Fibroblast of skin of right biceps (primary cell): ENCODE measurements at places on chromosomes 1 and 21.

DNA sequence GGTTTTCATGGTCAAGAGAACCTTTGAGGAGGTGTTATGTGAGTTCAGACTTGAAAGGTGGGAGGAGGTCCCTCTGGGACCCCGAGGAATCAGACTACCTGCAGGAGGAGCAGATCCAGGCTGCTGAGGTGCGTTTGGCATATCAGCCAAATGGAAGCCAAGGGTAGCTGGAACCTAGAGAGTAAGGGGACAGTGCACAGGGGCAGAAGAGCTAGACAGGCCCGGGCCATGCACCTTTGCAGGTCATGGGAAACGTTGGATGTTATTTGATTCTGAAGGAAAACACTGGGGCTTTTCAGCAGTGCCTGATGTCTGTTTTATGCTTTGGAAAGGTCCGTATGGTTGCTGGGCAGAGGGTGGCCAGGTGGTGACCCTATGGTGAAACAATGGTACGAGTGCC, 169.2 kb downstream of the PGBD5 start:
- DNase-seq, result no peak

DNA sequence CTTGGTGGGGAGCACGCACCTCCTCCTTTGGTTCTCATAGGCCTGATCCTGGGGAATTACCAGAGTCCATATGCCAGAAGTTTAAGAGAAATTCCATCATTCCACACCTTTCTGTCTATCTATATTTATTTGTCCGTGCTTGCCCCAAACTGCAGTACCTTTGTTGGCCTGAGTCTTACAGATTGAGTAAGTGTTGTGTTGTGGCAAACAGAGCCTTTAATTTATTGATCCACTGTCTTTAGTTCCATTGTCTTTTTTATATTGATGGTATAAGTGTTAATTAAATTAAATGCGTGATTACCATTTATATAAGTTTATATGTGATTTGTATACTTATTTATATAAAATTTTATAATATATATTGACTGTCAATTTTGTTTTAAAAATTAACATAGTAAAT, 4.9 kb downstream of the SH3BGR start:
- DNase-seq, result no peak

- DNase-seq, result no peak
Observed at GRCh38 chr1:110113551-110113950, 1.3 kb downstream of the UBL4B start.

DNA sequence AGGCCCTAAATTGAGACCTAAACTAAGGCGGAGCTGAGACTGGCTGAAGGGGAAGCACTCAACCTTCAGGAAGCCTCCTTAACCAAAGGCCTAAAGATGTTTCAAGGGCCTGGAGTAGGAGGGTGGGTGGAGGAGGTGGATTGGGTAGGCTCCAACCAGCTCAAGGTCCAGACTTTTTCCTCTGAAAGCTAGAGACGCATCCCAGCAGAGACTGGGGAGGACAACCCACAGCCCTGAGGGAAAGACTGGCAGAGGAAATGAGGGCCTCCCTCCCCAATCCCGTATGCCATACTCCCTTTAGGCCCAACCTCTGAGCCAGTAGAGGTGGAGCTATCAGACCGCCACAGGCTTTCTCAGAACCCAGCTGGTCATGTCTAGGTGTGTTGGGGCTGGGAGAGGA, 1.1 kb downstream of the ECM1 start:
- DNase-seq, result no peak

DNA sequence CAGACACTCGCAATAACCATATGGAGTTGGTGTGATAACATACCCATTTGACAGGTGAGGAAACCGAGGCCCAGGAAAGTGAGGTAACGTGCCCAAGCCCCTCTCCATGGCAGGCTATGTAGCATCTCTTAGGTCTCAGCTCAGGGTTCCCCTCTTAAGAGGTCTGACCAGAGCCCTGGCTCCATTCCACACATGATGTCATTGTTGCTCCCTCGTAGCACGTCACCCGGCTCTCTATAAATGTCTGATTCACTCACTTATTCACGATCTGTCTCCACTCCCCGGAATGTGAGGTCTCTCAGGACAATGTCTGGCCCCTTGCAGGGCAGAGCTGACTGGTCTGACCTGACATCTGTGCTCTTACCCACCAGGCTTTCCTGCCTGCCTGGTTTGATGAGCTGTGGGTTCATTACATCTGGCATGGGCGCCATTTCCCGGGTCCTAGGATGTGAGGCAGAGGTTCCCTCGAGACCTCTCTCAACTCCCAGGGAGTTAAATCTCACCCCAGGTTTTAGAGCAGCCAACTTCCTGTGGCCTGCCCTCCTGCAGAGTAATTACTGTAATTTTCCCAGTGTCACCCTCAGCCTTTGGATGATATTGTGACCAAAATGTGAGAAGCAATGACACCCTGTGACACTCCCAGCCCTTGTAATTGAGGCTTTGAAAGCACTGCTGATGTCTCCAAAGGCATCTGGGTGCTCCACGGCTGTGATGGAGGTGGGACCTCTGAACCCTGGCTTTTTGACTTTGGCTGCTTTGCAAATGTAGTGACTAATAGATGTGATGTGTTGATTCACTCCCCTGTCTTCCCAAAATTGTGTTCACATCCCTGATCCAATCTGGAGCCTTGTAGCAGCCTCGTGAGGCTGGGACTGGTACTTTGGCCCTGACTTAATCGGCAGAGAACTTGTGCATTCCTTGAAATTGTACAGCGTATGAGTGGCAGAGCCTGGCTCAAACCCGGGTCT, 10.6 kb downstream of the ACTL8 start:
- DNase-seq, result peak; percentile 96

GRCh38 chr1:2159124-2159523, 35.4 kb downstream of the FAAP20 start:
- no peak for DNase-seq

DNA sequence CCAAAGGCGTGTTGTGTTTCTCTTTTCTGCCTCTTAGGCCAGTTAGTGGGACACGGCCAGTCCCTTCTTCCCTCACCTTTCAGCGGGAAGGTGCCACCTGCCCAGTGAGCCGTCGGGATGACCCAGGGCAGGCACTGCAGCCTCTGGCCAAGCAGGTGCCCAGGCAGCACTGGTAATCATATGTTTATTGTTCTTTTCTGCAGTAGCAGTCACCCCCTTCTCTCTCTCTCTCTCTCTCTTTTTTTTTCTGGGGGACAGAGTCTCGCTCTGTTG, 38.2 kb downstream of the CRYAA start:
- no peak for DNase-seq

DNA sequence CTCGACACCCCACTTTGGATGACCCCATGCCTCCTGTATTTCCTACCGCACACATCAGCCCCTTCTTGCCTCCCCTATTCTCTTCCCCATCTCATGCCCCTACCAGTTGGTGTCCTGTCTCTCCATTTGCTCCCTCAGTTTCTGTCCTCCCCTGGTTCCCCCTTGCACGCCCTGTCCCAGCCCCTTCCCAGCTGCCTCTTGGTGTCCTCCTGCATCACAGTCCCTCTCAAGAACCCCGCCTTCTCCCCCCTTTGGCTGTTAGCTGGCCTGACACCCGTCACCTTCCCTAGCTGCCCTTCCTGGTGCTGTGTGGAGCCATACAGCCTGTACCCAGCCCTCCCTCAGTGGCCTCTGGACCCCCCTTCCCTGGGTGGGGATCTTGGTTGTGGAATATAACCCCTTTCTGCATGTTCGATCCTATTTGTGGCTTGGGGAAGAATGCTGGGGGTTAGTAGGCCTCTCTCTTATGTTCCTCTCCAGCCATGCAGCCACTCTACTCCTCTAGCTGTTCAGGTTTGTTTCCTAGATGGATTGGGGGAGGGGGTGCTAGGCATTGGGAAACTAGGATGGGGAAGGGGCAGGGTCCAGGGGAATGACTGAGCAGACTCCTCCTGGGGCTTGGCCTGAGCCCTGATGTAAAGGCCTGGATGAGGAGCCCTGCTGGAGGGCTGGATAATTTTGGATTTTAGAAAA, 41.4 kb upstream of the NFASC start:
- DNase-seq, result no peak

DNA sequence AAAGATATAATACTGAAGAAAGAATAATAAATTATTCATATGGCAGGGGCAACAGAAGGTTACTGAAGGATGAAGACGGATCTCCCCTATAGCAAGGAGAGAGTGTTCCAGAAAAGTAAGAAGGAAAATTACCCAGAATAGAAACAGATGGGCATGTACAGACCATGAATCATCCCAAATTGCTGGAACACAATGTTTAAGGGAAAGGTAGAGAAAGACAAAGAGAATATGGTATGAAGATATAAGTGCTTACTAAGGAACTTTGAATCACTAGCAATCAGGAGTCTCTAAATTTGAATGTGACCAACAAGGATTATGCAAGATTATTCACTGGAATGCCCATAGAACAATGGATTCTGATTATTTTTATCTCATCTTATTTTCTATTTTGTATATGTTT, 375.4 kb downstream of the COL11A1 start:
- DNase-seq, result peak; percentile 45

GRCh38 chr1:205598841-205599668, 32.8 kb downstream of the ELK4 start:
- peak; percentile 84 for DNase-seq
